ENCODE measurements at places on chromosomes 1 and 21.

DNA sequence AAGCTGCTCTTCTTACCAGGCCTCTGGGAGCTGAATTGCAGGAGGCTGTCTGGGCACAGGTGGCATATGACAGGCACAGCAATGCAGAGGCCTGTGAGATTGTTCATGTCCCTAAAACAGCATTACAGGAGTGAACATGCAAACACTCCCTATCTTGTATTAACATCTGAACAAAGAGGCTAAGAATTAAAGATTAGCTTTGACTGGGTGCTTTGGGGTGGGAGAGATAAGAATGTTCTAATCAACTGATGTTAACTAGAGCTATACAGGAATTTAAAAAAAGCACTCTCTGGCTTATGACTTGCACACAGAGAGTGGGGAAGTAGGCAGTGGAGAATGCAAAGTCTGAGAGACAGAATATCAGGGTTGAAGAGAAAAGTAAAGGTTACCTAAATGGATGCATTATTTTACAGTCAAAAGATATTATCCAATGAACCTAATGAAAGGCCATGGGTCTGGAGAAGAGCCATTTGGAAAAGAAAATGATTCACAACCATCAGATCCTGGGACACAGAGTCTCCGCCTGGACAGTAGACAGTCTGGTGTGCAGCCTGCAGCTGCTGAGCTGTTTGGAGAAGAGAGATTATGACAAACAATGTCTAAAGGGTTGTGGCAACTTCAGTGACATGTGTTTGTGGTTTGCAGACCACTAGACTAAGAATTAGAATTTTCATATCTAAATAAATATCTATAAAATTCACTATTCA, 20.2 kb downstream of the DPT start:
- DNase-seq: no peak

DNA sequence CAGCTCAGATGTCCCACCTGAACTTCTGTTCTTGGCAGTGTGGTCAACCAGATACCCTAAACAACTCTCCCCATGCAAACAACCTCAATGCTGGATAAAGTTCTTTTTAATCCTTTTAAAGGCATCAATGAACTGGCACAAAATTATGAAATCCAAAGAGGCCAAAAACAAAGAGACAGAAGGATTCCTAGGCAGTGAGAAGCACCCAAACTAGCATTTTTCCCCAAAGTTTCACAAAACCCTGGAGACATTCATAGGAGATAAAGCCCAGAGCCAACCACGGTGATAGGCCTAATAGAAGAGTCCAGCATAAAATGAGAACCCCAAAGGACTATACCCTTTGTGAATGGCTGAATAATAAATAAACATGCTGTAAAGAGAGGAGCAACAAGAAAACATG, 50.7 kb downstream of the MATN1 start:
- no peak for DNase-seq

DNA sequence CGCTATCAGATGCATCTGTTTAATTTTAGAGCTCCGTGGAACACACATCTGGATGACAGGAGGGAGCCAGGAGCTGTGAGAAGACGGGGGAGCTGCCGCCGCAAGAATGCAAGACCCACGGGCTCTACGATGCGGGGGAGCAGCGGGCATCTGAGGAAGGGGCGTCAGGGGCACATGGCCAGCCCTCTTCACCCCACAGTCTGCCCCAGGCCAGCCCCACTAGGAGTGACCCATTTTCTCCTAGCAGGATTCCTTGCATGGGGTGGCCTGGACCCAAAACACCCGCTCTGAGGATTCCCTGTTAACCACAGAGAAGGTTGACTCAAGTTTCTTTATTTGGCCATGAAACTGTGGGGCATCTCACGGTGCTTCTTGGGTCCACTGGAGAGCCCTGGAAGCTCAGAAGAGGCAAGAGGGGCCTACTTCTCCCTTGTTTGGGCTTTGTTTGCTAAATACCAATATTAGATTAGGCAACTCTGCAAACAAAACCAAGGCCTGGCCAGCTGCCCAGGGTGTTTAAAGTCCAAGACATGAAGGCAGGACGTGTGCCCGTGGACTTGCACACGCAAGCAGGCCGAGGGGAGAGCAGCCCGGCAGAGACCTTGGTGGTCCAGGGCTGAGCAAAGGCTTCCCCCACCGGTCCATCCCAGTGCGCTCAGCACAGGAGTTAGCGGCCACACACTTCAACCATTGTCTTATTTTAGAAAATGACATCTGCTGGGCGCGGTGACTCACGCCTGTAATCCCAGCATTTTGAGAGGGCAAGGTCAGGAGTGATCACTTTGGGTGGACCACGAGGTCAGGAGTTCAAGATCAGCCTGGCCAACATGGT, 89.8 kb downstream of the DHRS3 start:
- no peak for DNase-seq

DNA sequence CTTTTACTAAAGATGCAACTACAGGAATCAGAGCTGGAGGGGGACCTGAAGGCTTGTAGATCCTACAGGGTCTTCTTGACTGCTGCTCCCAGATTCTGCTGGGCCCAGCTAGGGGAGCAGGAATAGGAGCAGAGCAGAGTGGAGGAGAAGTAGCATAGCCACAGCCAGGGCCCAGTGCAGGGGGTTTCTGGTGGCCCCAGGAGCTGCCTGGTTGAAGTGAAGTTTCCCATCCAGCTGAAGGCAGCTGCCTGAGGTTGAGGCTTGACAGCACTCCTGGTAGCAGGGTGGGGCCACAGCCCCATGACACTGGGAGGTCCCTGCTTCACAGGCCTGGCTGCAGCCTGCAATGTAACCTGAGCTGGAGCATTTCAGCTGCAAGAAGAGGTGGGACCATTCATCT, 2.0 kb upstream of the INPP5B start:
- DNase-seq: no peak

DNA sequence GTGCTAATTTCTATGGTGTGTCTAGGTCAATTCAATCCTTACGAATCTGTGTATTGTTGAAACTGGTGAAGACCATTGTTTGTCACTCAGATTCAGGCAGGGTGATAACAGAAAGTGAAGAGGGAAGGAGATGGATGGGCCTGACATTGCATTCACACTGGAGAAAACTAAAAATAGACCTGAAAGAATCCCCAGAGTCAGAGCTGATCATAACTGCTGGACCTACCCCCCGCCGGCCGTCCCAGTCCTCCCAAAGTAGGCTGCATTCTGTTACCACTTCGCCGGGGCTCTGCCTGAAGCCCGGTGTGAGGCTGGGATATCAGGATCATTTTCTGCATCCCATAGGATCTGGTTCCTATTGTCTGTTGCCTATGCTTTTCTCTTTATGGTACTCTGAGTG, 121.1 kb downstream of the NUF2 start:
- no peak for DNase-seq

- no peak for DNase-seq
Measured at GRCh38 chr1:115771094-115771846, 2.8 kb upstream of the CASQ2 start.

DNA sequence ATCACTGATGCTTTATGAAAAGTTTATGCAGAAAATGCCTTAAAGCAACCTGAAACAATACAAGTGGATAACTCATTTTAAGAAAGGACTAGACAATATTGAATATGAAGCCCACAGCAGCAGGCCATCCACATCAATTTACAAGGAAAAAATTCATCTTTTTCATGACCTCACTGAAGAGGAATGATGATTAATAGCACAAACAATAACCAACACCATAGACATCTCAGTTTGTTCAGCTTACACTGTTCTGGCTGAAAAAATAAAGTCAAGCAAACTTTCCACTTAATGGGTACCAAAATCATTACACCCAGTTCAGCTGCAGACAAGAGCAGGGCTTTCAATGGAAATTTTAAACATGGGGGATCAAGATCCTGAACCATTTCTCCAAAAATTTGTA, 380.6 kb upstream of the NEGR1 start:
- DNase-seq: no peak

GRCh38 chr1:186210258-186210657, 164.8 kb downstream of the TPR start:
- no peak for DNase-seq

Data from natural killer cell (primary cell).